NCI-H82 (cell line): ENCODE measurements at places on chromosomes 7 and 10.

GRCh38 chr10:125174360-125174759, 14.0 kb upstream of the CTBP2 start:
- no peak for DNase-seq

- peak; percentile 4 for DNase-seq
These were observed 2.3 kb downstream of the LRRTM3 start for GRCh38 chr10:66927971-66928770.

DNA sequence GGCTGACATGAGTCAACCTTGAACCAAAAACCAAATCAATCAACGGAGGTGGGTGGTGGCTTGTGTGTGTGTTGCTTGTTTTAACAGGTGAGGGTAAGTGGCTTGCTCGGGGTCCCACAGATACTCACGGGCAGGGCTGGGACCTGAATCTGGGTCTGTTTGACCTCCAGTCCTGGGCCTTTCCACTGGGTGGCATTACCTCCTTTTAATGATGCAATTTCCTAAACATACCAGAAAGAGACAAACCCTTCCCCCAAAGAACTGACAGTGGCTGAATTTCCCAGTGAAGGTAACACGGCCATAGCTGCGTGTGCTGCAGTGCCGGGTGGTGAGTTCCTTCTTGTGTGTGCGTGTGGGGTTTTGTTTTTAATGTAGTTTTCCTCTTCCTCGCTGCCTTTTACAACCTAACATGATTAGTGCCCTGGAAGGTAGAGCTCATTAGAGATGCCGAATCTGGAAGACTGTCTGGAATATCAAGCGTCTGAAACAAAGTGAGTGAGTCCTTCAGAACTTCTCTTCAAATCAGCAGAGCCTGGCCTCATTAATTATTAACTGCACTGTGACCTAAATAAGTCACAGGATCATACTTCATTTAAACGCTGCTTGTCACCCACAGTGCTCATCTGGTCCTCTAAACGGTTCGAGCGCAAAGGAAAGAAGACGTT, 166.1 kb upstream of the TCERG1L start:
- DNase-seq, result no peak

- DNase-seq, result no peak
These were observed 50.4 kb downstream of the TSPAN15 start for GRCh38 chr10:69501657-69502056.

DNA sequence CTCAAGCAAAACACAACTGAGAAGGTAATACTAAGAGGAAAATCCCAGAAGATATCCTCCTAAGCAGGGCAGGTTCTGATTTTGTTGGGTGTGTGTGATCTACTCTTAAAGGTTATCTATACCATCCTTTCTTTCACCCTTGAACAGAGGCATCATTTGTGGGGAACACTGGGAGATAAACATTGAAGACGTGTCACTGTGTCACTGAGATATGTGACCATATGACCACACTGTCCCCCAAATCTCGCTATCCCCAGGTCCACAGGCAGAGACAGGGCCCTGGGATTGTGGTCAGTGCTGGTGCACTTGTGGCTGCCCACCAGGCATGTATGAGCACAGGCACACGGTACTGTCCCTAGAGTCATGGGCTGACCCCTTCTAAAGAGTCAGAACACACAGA, 30.0 kb downstream of the TECTB start:
- DNase-seq, result no peak

DNA sequence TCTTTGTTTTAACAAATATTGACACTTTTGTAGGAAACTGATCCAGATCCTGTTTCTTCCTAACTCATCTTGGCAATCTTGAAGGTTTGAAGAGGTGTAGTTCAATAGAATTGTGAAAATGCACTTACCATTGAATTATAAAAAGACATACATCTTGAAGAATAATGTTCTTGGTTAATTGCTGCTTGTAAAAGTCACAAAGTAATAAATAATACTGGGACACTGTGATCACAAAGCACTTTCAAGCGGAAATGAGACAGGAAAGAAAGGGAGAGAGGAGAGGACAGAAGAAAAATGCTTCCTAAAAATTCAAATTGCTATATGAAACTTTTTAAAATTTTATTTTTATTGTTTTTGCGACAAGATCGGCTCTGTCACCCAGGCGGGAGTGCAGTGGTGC, 15.2 kb upstream of the NFE2L3 start:
- no peak for DNase-seq

- DNase-seq, result no peak
These were observed 34.1 kb downstream of the ZRANB1 start for GRCh38 chr10:124975977-124976514.

GRCh38 chr7:132251327-132251659, 325.0 kb downstream of the PLXNA4 start:
- no peak for DNase-seq

GRCh38 chr10:60147576-60148265, 241.4 kb upstream of the CCDC6 start:
- DNase-seq, result no peak

- no peak for DNase-seq
These were observed 34.1 kb upstream of the TMEM243 start for GRCh38 chr7:87253589-87254087.

DNA sequence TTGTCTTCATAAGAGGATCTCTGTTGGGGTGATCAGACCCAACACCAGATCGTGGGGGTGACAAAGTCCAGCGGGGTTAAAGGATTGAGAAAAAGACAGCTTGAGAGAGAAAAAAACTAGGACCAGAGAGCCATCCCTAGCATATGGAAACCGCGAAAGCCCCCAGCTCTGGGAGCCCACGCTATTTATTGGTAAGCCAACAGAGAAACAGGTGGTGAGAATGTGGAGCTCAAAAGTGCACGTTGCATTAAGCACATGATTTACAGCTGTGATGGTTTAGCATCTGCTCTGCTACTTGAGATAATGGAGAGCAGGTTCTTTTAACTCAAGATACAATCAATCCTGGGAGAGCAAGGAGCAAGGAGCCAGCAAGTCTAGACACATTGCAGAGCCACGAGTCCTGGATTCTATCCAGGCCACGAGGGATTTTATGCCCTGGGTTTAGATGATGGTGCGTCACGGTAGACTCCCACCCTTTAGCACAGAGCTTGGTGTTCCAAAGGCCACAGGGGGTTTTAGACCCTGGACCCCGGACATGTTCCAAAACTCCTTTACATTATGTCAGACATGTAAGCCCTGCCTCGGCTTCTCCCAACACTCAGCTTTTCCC, 755.2 kb upstream of the SORCS1 start:
- peak; percentile 82 for DNase-seq

DNA sequence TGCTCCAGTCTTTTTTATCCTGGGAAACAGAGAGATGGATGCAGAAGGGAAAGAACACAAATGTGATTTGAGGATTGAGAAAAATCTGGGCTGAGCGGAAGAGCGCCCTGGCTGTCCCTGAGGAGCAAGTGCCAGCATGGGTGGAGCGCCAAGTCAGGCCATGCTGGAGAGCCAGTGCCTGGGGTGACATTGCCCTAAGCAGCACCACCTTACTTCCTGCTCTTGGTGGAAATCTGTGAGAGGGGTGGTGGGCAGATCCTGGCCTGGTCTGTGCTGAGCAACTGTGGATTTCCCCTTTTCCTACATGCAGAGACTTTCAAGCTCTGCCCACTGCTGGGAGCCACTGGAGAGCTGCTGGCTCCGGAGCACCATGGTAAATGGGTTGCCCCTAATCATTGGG, 36.9 kb downstream of the DDIT4 start:
- no peak for DNase-seq

GRCh38 chr10:110845756-110846620, 25.7 kb upstream of the PDCD4 start:
- DNase-seq, result no peak

- no peak for DNase-seq
These were observed 312.3 kb downstream of the REEP3 start for GRCh38 chr10:63833411-63834060.

GRCh38 chr7:158751199-158751598, 46.6 kb upstream of the NCAPG2 start:
- no peak for DNase-seq

DNA sequence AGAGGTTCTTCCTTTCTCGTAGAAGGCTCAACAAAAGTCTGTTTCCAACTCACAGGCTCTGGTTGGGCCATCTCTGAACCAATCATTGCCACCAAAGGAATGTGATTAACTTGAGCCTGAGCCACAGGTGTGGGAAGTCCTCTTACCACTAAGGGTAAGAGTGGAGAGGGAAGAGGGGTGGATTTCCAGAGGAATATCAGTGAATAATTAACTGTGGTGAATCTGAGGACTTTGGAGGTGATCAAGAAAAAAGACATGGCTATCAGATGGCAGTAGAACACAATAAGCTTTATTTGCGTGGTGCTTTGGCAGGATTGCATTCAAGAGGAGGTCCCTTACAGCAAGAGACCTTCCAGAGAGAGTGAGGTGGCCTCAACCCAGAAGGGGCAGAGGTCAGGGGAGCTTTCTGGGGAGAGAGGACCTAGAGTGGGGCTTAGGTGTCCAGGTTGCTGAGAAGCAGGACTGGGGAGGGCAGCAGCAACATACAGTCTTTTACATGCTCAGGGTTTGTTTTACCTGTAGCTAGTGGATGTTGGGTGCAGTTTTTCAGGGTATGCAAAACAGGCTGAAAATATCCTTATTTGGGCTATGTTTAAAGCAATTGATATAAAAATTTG, 61.4 kb downstream of the BBS9 start:
- DNase-seq, result no peak
